ENCODE measurements at places on chromosomes 4 and X. TPM values are rescaled to one million over a fixed set of nuclear protein-coding genes. Genes with fewer than 3 reads are reported as not detected.

DNA sequence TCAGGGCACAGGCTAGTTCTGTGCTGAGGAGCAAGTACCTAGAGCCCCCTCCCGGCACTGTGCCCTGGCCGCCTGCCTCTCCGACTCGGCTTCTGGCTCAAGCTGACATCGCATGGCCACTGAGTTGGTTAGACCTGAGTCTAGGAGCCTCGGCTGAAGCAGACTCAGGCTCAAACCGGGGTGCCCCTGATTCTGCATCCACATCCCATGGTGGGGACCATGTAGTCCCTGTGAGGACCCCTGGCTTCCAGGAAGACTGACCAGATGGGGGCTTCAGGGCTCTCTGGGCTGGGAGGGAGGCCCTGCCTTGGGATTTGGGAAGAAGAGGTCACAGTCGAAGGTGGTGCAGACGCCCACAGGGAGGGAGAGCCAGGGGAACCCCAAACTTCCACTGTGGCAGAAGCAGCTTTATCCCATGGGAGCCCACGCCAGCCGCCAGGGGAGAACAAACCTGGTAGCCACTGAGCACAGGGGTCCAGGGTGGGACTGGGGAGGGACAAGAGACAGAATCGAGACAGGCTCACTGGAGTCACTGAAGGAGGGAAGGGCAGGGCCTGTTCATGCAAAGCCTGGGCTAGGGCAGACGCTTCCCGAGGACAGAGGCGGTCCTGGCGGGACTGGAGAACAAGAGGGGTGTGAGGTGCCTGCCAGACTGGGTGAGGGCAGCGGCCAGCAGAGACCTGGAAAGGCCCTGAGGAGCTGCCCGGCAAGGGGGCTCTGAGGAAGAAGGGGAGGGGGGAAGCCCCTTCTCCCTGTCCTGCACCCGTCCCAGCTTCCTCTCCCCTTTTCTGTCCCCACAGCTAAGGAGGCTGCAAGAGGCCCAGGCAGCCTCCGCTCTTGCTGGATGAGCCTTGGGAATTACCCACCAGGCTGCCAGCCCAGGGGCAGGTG is 1.1 kb downstream of the PDE6B start:
- H3K4me1 ChIP-seq: no peaks in the 10 kb centered on the region
- no peak for DNase-seq
- no peak overlapping the region for H3K4me3 ChIP-seq

DNA sequence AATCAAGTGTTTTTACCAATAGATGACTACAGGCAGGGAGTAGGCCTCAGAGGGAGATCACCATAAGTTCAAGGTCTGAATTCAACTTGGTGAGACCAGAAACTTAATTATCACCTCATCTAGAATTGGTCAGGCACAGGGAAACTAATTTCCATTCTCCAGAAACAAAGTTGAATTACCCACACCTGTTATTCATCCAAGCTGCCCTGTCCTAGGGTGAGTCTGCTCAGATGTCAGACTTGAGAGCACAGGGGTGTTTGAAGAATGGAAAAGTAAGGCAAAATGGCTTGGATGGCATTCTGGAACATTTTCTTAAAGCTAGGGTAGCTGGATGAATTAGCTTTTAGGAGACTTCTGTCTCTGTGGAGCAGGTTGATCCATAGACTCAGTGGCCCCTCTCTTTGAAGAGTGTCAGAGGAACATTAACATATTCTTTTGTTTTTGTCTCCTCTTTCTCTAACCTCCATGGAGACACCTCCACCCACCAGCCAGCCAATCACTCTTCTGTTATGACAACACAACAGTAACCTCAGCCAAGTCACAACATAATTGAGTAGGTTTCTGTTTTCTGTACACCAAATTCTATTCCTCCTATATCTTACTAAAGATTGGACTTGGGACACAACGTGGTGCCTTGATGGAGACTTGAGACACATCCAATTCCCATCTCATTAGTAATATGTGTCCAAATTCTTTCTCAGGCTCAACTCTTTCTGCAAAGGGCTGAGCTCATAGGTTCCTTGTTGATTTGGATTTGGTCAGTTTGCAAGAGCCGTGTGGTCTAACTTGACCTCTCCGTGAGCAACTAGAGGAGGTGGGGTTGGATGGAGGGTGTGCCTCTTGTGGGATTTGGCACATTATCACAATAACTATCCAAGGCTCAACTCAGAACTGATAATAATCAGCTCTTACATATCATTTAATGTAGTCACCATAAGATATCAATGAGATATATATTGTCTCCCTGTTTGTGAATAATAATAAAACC is 45.1 kb downstream of the VSIG4 start:
- no peak for DNase-seq
- no peak overlapping the region for H3K27ac ChIP-seq
- no peaks in the 10 kb centered on the region for H3K27me3 ChIP-seq
- no peaks in the 10 kb centered on the region for H3K36me3 ChIP-seq

GRCh38 chr4:184688447-184688846 is 38.9 kb downstream of the PRIMPOL start:
- H3K27ac ChIP-seq: no peak overlapping the region
- DNase-seq: no peak
- peaks cover 7% of the 10 kb centered on the region for H3K36me3 ChIP-seq
- H3K4me1 ChIP-seq: no peaks in the 10 kb centered on the region
- no peak overlapping the region for H3K4me3 ChIP-seq

DNA sequence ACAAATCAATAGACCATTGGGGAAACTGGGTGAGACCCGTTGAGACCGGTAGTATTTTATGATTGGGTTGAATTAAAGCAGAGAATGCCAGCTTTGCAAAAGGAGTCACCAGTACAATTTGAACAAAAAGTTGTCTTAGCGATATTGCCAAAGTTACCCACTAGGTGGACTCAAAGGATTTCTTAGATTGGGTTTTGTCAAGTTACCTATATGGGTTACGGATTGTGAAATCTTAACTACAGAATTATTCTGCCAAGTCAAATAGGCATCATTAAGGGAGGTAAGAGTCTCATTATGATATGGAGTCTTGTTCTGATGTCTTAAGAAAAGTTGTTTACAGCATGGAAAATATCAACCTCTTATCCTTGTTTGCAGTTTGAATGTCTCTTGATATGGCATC is 15.0 kb upstream of the CT47A1 start:
- H3K27me3 ChIP-seq: no peaks in the 10 kb centered on the region
- H3K4me3 ChIP-seq: no peak overlapping the region
- no peaks in the 10 kb centered on the region for H3K4me1 ChIP-seq
- no peaks in the 10 kb centered on the region for H3K36me3 ChIP-seq
- H3K27ac ChIP-seq: no peak overlapping the region

DNA sequence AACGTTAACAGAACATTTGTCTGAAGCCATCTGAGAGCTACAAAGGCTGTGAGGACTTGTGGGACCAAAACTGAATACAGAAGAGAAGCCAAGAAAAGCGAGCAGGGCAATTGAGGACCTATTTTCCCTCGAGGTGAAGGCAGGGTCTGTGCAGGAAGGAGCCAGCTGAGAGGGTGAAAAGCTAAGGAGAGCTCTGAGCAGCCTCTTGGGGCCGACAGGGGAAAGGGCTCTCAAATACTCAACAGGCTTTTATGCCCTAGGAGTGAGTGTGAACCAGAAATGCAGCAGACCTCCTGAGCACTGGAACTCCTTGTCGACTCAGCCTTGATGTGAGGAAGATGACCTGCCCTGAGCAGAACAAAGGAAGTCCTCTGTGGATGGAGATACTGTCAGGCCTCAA is 54.2 kb downstream of the C4orf50 start:
- H3K27ac ChIP-seq: no peak overlapping the region
- no peaks in the 10 kb centered on the region for H3K36me3 ChIP-seq
- H3K4me3 ChIP-seq: no peak overlapping the region
- no peak for DNase-seq

- no peaks in the 10 kb centered on the region for H3K27me3 ChIP-seq
- H3K4me1 ChIP-seq: peaks cover 30% of the 10 kb centered on the region
- DNase-seq: no peak
- H3K27ac ChIP-seq: peak within 1 kb of the TSS; percentile 88
These were observed at the start of gene ANXA3 for GRCh38 chr4:78551420-78552351. TSS of gene ANXA3 (plus strand) at chr4:78551770. CDS start at chr4:78554474, 2,704 bp downstream.

- H3K36me3 ChIP-seq: no peaks in the 10 kb centered on the region
- no peaks in the 10 kb centered on the region for H3K4me1 ChIP-seq
- DNase-seq: no peak
- no peak overlapping the region for H3K27ac ChIP-seq
These were observed 329.9 kb downstream of the TECRL start for GRCh38 chr4:64079316-64079715.

DNA sequence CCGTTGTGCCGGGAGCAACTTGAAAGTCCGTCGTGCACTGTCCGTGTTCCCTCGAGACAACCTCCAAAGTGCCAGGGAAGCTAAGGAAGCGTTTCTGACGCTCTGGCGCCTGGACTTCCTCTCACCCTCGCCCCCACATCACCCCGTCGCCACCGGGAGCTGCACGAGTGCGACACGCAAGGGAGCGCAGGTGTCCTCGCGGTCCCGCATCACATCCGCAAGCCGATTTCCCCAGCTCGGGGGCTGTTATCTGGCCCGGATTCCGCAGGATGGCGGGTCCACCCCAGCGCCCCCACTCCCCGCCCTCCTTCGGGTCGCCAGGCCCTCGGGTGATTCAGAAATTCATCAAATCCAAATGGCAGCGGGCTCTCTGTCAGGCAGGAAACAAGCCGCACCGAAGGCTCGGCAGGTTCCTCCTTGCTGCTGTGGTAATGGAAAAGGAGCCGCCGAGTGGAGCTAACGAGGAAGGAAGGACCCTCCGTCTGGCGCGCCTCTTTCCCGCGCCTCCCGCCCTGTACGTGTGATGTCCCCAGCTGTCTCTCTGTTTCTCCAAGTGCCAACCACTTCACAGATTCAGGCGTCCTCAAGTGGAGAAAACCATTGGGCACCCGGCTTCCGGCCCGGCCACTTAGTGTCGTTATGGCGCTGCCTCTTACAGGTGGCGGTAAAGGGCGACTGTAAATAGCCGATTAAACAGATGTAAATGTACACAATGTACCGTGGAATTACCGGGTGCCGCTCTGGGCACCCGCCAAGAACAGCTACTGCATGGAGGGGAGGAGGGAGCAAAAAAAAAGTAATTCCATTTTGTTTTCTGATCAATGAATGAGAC is 921 bp upstream of the SETD7 start:
- peak overlapping the region; percentile 88 for H3K4me3 ChIP-seq
- H3K27me3 ChIP-seq: no peaks in the 10 kb centered on the region
- peak overlapping the region; percentile 98 for H3K27ac ChIP-seq
- no peaks in the 10 kb centered on the region for H3K36me3 ChIP-seq

- H3K36me3 ChIP-seq: no peaks in the 10 kb centered on the region
- H3K4me1 ChIP-seq: no peaks in the 10 kb centered on the region
- no peaks in the 10 kb centered on the region for H3K27me3 ChIP-seq
- no peak overlapping the region for H3K4me3 ChIP-seq
These were observed 124.6 kb downstream of the RRAGB start for GRCh38 chrX:55841962-55842752.

GRCh38 chr4:13537011-13537831 is 7.1 kb downstream of the NKX3-2 start:
- H3K4me3 ChIP-seq: no peak overlapping the region
- no peaks in the 10 kb centered on the region for H3K27me3 ChIP-seq
- no peak overlapping the region for H3K27ac ChIP-seq
- H3K36me3 ChIP-seq: no peaks in the 10 kb centered on the region
- peak; percentile 45 for DNase-seq
- peaks cover 47% of the 10 kb centered on the region for H3K4me1 ChIP-seq

- no peaks in the 10 kb centered on the region for H3K4me1 ChIP-seq
- no peak overlapping the region for H3K4me3 ChIP-seq
- no peaks in the 10 kb centered on the region for H3K27me3 ChIP-seq
- no peaks in the 10 kb centered on the region for H3K36me3 ChIP-seq
- H3K27ac ChIP-seq: no peak overlapping the region
These were observed 867.6 kb upstream of the PCDH7 start for GRCh38 chr4:29852537-29852936.

GRCh38 chrX:136126872-136127406 is 20.4 kb upstream of the FHL1 start:
- H3K27ac ChIP-seq: peak overlapping the region; percentile 73
- no peaks in the 10 kb centered on the region for H3K36me3 ChIP-seq
- DNase-seq: no peak

- H3K36me3 ChIP-seq: no peaks in the 10 kb centered on the region
- H3K4me3 ChIP-seq: no peak overlapping the region
- no peak overlapping the region for H3K27ac ChIP-seq
- peaks cover 13% of the 10 kb centered on the region for H3K4me1 ChIP-seq
- no peaks in the 10 kb centered on the region for H3K27me3 ChIP-seq
These were observed 1.2 kb upstream of the FSTL5 start for GRCh38 chr4:162164906-162165510.

- H3K4me1 ChIP-seq: no peaks in the 10 kb centered on the region
- H3K27ac ChIP-seq: no peak overlapping the region
- DNase-seq: no peak
These were observed 157.3 kb upstream of the TET2 start for GRCh38 chr4:104989371-104989770.

GRCh38 chrX:124016825-124017224 is 55.3 kb downstream of the STAG2 start:
- H3K4me3 ChIP-seq: no peak overlapping the region
- no peak overlapping the region for H3K27ac ChIP-seq
- DNase-seq: no peak
- H3K4me1 ChIP-seq: peaks cover 41% of the 10 kb centered on the region
- no peaks in the 10 kb centered on the region for H3K27me3 ChIP-seq

GRCh38 chrX:14295426-14295825 is 233.9 kb upstream of the GLRA2 start:
- H3K27me3 ChIP-seq: no peaks in the 10 kb centered on the region
- H3K4me1 ChIP-seq: no peaks in the 10 kb centered on the region
- no peak overlapping the region for H3K4me3 ChIP-seq
- no peak for DNase-seq
- no peak overlapping the region for H3K27ac ChIP-seq
- H3K36me3 ChIP-seq: no peaks in the 10 kb centered on the region

GRCh38 chr4:2060611-2061185 is 1.6 kb downstream of the NAT8L start:
- no peaks in the 10 kb centered on the region for H3K36me3 ChIP-seq
- no peak overlapping the region for H3K27ac ChIP-seq
- peaks cover 3% of the 10 kb centered on the region for H3K4me1 ChIP-seq
- H3K4me3 ChIP-seq: no peak overlapping the region

GRCh38 chrX:109635146-109635545 is 10.2 kb upstream of the KCNE5 start:
- no peaks in the 10 kb centered on the region for H3K36me3 ChIP-seq
- no peaks in the 10 kb centered on the region for H3K4me1 ChIP-seq
- no peak for DNase-seq
- no peaks in the 10 kb centered on the region for H3K27me3 ChIP-seq
- H3K27ac ChIP-seq: no peak overlapping the region

- no peaks in the 10 kb centered on the region for H3K27me3 ChIP-seq
- H3K4me1 ChIP-seq: peaks cover 35% of the 10 kb centered on the region
- peaks cover 62% of the 10 kb centered on the region for H3K36me3 ChIP-seq
- H3K27ac ChIP-seq: peak overlapping the region; percentile 1
These were observed 73.9 kb downstream of the IRF2 start for GRCh38 chr4:184400375-184400870.

GRCh38 chr4:30402276-30402675 is 317.9 kb upstream of the PCDH7 start:
- H3K36me3 ChIP-seq: no peaks in the 10 kb centered on the region
- H3K4me1 ChIP-seq: no peaks in the 10 kb centered on the region
- DNase-seq: no peak

- H3K4me1 ChIP-seq: no peaks in the 10 kb centered on the region
- H3K27ac ChIP-seq: no peak overlapping the region
- H3K27me3 ChIP-seq: no peaks in the 10 kb centered on the region
- DNase-seq: no peak
These were observed 234.3 kb downstream of the LAS1L start for GRCh38 chrX:65300104-65300809.

- H3K36me3 ChIP-seq: no peaks in the 10 kb centered on the region
- no peaks in the 10 kb centered on the region for H3K27me3 ChIP-seq
- no peaks in the 10 kb centered on the region for H3K4me1 ChIP-seq
- no peak overlapping the region for H3K27ac ChIP-seq
These were observed 257.8 kb downstream of the FBXW7 start for GRCh38 chr4:152278172-152278504.

The SPATA4 gene
- 1.0 TPM for total RNA-seq

The RRH gene
- total RNA-seq: not detected

The TMEM271 gene
- total RNA-seq: not detected

The DRD5 gene
- not detected for total RNA-seq

The SOWAHD gene
- total RNA-seq: not detected

The MAGEA9B gene
- total RNA-seq: not detected

The KLKB1 gene
- 0.45 TPM for total RNA-seq

The ADH1B gene
- 669 TPM for total RNA-seq
